Lung microvascular endothelial cell (primary cell): ENCODE measurements at places on chromosomes 6 and 20. TPM values are rescaled to one million over a fixed set of nuclear protein-coding genes. Genes with fewer than 3 reads are reported as not detected.

DNA sequence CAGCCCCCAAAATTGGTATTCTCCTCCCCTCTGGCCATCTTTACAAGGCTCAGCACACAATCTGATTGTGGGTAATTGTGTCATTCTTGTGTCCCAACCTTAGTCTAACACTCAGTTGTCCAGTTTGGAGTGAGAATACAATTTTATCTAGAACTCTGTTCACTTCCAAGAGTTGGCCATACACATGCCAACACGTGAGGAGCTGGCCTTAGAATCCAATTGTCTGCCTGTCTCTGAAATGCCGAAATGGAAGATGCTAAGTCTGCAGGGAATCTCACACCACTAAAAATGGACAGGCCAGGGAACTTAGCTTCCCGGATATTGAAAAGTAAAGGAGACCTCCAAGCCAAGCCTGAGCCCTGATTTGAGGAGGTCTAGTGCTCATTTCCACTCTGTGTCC is 12.3 kb downstream of the FOXA2 start:
- DNase-seq: no peak

GRCh38 chr6:147548921-147549475 is 40.5 kb downstream of the SAMD5 start:
- DNase-seq: no peak

DNA sequence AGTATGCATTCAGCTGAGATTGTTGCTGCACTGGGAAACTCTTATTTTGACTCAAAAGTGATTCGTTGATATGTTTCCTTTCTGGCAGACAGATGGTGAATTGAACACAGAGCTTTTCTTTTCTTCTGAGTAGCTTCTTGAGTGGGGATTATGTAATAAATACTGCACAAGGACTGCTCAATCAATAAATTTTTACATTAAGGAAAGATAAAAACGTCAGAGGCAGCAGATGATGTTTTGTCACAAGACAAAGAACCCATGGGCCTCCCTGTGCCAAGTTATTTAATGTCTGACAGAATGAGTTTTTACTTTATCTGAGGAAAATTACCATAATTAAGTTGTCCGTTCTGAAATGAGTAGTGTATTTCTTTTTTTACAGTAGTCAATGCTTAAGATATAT is 460.3 kb downstream of the UTRN start:
- DNase-seq: no peak

Gene CST3
- 88.5 and 164 TPM in 2 replicates for total RNA-seq
